ENCODE measurements at places on chromosomes 2 and 18.

- no peak for DNase-seq
These were observed 3.3 kb downstream of the CTDSP1 start for GRCh38 chr2:218402911-218403411.

- no peak for DNase-seq
These were observed 228.6 kb upstream of the ID2 start for GRCh38 chr2:8452979-8453903.

- no peak for DNase-seq
These were observed 38.1 kb upstream of the OTOS start for GRCh38 chr2:240178564-240178963.

DNA sequence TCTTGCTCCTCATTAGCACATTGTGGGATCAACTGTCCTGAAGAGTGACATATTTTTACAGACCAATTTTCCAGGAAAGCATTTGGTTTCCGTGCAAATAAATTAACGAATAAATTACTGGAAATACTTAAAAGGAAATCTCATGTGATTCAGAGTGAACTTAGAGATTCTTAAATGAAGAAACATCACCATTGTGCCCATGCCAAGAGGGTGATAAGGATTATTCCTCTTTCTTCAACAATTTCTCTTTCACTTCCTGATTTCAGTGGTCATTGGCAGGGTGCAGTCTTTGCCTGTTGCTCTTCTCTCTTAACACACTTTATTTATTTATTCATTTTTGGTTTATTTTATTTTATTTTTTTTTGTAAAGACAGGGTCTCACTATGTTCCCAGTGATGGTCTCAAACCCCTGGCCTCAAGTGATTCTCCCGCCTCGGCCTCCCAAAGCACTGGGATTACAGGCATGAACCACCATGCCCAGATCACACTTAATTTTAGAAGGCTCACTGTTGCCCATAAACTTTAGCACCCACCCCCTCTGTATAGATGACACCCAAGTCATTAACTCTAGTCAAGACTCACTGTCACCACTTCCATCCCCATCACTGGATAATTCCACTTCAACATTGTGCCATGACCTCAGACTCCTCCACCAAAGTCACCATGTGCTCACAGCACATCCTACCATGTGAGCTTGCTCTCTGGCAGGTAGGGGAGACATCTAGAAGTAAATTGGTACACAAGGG lies 92.6 kb upstream of the CERS6 start:
- no peak for DNase-seq
